Aorta (tissue), 5 donors: ENCODE measurements at places on chromosomes 5 and 9. TPM values are rescaled to one million over a fixed set of nuclear protein-coding genes. Genes with fewer than 3 reads are reported as not detected.

DNA sequence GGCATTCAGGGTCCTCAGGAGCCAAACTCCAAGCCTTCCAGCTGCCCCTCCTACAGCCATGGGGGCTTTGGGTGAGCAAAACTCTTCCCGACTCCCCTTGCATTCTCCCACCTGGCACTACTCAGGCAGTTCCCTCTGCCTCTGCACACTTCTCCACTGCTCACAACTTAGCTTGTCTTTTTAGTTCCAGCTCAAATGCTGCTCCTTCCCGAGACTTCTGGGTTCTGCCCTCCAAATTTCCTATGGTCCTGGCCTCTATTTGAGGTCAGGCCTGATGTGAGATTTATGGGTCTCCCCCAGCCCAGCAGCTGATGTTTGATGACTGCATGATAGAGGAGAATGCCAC, 5.7 kb upstream of the SLC25A48 start:
- no peak for DNase-seq

DNA sequence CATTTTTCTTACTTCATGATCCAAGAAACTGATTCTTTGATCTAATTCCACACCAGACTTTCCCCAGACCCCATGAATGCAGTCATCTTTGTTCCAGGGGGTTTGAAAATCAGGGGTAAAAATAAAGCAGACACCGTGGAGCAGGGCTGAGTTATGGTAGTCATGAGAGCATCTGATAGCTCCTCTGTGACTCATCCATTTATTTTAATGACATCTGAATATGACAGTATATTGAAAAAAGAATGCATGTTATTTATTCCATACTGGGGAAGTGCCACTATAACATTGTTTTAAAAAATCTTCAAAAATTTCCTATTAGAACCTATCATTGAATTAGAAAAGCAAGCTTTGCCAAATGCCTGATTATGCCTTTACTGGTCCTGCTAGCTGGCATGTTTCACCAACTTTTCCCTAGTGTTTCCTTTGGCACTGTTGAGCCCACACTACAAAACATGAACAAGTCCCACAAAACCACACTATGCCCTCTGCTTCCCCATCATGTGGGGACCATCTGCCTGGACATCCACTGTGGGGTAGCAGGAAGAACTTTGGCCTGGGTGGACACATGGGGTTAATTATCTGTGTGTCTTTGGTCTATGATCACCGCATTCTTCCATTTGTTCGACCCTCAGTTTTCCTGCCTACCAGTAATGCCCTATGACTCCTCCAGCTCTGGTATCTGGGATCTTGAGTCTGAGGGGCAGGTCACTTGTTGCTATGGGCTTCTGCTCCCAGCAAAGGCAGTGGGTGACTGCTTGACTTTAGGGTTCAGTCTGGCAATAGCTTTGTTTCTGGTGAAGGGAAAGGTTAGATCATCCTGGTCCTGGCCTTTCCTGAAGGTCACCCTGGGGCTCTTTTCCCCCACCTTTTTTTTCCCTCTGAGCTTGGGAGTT, 82.7 kb upstream of the PANK3 start:
- no peak for DNase-seq

RANBP3L gene
- total RNA-seq = 4.5 TPM

GRCh38 chr5:163079618-163080017, 357.8 kb upstream of the CCNG1 start:
- no peak for DNase-seq

PHF24 gene
- total RNA-seq = 0.88 TPM

GRCh38 chr9:34929506-34930102, 28.5 kb upstream of the PHF24 start:
- DNase-seq = no peak

- no peak for DNase-seq
These were observed 199.0 kb downstream of the SLIT3 start for GRCh38 chr5:169101966-169102365.

- no peak for DNase-seq
These were observed 36.5 kb downstream of the CACNA1B start for GRCh38 chr9:137913771-137914767.

DNA sequence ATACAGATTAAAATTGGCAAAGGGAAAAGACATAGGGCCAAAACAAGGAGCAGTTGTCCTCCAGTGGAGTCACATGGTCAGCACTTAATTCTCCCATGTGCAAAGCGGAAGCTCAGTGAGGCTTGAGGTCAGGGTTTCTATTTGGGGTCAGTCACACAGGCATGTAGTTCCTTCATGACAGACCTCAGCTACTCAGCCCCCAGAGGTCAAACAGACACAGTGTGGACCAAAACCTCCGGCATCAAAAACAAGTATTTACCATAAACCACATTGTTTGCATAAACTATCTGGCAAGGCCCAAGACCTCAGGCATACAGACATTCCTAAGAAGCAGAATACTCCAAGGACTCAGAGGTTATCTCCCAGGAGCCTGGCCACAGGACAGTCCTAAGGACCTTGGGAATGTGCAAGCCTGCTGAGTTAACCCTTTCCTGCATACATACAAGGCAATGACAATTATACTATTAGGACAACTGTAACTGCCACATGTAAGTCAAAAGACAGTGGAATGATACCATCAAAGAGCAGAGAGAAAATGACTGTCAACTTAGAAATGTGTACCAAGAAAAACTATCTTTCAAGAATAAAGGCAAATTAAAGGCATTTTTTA, 28.7 kb upstream of the FNIP1 start:
- DNase-seq = no peak

GRCh38 chr5:144405991-144406390, 235.3 kb downstream of the KCTD16 start:
- DNase-seq = no peak

- no peak for DNase-seq
These were observed 932.5 kb upstream of the WWC1 start for GRCh38 chr5:167358868-167359492.

DNA sequence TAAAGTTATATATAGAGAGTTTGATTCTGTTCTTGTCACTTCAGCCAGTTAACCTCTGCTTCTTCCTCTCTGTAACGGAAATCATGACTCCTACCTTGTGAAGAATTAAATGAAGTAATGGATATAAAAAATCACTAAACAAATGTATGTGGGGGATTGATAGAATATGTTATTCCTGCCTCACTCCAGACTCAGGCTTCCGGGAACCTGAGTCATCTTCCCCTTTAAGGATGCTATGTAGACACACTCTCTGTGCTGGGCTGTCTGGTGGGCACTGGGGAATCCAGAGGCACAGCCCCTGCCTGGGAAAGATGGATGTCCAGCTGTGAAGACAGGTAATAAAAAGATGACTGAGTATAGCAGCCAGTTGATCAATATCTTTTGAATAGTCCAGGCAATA, 77.4 kb downstream of the ZNF618 start:
- no peak for DNase-seq

GRCh38 chr5:53643445-53643844, 83.0 kb downstream of the NDUFS4 start:
- DNase-seq = no peak

DNA sequence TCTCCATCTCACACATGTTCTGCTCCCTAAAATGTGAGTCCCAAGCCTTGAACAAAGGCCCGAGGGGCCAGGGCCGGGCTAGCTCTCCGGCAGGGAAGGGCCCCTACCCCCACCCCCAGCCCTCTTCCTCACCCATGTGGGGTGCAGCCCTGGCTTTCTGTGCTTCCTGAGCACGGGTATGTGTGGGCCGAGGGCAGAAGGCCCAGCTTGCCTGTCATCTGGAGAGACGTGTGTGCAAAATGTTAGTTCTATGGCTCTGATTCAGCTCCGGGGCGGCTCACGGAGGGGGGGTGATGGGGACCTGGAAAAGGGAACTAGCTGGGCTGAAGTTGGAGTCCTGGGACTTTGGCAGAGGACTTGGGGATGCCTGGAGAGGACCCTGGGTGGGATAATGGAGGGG, 90.3 kb upstream of the ARAP3 start:
- DNase-seq = no peak

DNA sequence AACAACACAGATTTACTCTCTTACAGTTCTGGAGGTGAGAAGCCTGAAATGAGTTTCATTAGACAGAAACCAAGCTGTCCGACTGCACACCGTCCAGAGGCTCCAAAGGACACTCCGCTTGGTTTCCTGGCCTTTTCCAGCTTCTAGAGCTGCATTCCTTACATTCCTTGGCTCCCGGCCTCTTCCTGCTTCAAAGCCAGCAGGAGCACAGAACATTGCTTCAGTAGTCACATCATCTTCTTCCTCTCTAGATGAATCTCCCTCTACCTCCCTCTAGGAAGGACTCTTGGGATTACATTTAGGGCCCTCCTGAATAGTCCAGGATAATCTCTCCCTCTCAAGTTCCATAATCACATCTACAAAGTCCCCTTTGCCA, 213.3 kb downstream of the CDK5RAP2 start:
- DNase-seq = peak; percentile 72

GRCh38 chr5:163585206-163585605, 79.8 kb downstream of the MAT2B start:
- no peak for DNase-seq

DNA sequence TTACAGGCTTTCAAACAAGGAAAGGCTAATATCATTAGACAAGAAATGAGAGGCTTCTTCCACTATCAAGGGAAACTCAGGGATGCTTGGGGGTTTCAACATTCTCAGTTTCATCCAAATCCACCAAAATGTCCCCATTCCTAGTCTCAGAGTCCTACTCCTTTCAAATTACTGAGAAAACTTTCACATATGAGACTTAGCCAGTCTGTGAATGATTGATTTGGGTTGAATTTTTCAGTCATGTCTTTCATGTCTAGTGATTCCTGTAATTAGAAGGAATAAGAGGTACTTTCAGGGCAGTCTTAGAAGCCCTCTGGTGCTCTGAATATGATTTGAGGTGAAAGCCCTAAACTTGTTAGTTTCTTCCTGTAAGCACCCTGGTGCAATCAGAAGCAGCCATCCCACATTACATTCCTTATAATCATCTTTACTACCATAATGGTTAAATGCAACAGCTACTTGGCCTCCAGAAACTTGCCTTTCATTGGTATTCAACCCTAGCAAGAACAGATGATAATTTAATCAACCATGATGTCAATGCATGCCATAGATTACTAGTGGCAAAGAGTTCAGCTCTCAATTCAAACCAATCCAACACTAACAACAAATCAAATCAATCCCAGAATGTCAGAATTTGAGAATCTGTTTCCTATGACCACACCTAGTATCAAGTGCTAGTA, 50.7 kb upstream of the RIC1 start:
- no peak for DNase-seq

PDE6A gene
- not detected for total RNA-seq

DNA sequence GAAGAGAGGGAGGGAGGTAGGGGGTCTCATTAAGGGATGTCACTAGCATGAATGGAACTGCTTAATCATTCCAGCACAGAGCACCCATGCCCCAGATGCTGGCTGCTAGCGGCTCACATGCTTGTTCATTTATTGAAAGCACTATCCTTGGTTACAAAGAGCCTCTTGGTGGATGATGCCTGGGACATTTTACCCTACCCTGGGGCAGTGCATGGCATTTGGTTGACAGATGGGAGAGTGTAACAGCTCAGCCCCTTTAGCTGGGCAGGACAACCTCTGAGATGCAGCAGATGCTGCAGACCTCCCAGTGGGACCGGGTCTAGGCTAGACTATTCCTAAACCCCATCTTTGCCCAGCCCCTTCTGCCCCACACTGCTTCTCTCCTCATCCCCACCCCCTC, 46.9 kb upstream of the TCERG1 start:
- DNase-seq = no peak

DNA sequence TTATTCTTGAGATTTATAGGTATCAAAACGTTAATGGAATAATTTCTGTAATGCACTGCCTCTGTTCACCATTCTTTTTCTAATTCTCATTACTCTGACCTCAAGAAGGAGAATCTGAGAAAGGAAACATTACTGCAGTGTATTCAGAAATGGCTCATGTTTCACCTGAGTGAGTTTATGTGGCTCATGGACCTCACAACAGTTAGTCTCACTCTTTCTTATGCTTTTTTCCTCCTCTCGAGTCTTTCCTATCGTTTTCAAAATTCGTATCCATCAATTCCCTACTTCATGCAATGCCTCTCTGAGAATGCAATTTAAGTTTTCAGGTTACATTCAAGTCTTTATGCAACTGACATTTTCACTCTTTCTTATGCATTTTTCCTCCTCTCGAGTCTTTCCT, 9.6 kb downstream of the CDH10 start:
- DNase-seq = no peak

GRCh38 chr5:164234321-164234720, 728.9 kb downstream of the MAT2B start:
- no peak for DNase-seq

GRCh38 chr5:173832386-173832785, 55.8 kb upstream of the CPEB4 start:
- DNase-seq = no peak

DNA sequence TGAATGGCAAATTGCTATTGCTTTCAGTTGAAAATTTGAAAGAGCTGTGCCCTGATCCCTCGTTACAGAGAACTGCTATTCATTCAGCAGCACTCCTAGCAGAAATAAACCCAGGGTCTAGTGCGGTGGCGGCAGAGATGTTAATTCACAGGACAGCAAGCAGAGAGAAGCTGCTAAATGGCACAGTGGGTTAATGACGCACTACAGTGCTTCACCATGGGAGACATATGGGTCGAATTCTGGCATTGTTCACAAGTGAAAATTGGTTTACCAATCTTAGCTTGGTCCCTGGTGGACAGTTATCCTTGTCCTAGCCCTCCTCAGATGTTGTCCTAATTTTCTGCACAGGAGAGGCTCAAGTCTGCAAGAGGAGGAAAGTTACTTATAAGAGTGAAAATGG, 807.4 kb downstream of the TLE1 start:
- no peak for DNase-seq

GRCh38 chr5:77718934-77719610, 57.1 kb downstream of the TBCA start:
- DNase-seq = no peak

ZDHHC11B gene
- total RNA-seq = 17.7 TPM

DNA sequence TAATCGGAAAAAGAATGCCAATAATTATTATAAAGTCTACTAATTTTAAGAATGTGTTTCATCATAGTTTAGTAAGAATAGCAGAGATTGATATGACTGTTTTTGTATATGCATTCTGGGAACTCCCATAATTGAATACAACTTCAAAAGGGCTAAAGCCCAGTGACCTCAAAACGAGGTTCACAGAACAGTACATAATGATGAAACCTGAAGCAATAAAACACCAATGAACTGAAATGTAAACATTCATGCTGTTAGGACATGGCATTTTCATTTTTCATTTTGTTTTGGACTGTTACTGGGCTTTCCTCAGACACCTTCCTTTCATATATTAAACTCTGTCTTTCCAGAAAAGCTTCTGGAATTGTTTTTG, 684 bp upstream of the JMY start:
- no peak for DNase-seq

- no peak for DNase-seq
These were observed 158.6 kb upstream of the CD180 start for GRCh38 chr5:67355120-67355713.

DNA sequence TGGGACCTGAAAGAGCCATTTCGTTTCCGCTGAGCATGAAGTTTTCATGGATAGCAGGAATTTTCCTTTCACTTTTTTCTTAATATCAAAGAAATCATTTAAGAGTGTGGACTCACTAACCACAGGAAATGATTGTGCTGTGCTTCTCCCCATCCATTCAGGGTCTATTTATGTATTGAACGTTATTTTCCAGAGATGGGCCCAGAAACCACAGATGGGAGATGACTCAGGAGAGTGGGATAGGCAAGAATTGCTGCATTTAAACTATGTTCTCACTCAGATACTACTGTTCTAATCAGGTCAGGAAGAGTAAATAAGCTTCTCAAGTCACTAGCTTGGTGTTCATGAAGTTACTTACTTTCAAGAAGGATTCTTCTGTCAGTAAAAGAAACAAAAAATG, 763.8 kb downstream of the DTWD2 start:
- DNase-seq = no peak

CCDC69 gene
- total RNA-seq = 70.7 TPM

- DNase-seq = no peak
These were observed 222.3 kb downstream of the ARRDC3 start for GRCh38 chr5:91160714-91161285.

CCDC171 gene
- 5.4 TPM for total RNA-seq
